Suppressor macrophage treated with lipopolysaccharide for 4 hours (primary cell): ENCODE measurements at places on chromosomes 7 and 10.

DNA sequence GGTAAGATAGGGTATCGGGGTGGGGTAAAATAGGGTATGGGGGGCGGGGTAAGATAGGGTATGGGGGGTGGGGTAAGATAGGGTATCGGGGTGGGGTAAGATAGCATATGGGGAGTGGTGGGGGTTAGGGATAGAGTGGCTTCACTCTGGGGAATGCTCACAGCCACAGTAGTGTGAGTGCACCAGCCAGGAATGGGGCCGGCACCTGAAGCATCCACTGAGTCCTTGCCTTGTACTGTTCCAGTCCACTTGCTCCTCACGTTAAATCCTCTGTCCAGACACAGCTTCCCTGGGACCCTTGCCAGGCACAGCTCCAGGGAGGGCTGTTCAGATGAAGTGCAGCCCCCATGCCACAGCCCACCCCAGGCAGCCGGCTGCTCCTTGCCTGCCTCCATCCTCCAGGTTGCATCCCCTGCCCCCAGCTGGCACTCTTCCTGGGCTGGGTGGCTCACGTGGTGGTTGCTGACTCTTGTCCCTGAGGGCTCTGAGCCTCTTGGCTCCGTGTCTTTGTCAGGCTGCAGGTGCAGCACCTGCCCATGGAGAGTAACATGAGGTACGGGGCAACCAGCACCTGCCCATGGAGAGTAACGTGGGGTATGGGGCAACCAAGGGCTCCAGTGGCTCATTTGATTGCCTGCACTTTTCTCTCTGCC, 268.4 kb downstream of the TCERG1L start:
- no peak for DNase-seq

- peak; percentile 76 for DNase-seq
These were observed 13.4 kb downstream of the NOD1 start for GRCh38 chr7:30465046-30465810.

- DNase-seq = peak; percentile 35
These were observed 145.4 kb upstream of the ASAH2 start for GRCh38 chr10:50396491-50397311.

DNA sequence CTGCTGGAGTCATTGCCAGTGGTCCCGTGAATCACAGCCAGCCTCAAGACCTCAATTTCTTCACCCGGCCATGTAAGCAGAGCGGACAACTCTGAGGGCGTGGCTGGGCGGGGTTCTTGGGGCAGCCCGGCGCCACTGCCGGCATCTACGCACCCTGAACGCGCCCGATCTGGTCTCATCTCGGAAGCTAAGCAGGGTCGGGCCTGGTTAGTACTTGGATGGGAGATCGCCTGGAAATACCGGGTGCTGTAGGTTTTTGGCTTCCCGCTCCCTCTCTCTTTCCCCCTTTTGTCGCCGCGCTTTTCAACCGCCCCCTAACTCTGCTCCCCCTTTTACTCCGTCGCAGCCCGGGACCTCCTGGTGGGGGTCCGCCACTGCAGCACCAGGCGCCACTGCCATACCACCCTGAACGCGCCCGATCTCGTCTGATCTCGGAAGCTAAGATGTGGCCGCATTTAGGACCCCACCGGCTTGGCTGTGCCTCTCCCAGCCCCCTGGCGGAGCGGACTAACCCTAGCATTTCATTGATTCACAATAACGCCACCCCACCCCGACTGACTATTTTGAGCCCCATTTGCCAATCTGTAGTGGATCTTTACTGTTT, 25.3 kb downstream of the GARIN1A start:
- peak; percentile 86 for DNase-seq

GRCh38 chr7:107228291-107228690, 59.5 kb downstream of the HBP1 start:
- no peak for DNase-seq

DNA sequence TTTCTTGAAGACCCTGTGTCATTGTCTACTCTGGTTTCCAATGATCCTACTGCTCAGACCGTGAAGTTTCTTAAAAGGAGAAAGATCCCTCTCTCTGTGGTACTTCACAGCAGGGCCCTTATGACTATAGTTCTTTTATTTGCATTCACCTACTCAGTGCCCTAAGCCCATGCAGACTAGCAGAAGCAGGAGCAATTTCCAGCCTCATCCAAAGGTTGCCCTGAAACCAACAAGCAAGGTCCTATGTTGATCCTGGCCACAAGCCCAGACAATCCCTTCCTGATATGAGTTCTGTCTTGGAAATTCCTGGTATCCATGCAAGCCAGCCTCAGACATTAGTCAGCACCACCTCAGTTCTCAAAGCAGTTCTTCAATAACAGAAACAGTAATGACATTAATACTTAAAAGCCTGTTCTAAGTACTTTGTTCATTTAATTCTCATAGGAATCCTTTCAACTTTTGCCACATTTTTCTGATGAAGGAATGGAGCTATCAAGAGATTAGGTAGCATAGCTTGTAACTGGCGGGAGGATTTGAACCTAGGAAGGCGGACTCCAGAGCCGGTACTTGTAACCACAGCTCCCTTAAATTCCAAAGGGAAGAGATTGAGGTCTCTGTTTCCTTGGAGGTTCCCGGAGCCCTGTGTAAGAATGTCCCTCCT, 58.1 kb upstream of the ST8SIA6 start:
- peak; percentile 17 for DNase-seq

GRCh38 chr10:2914741-2915140, 152.6 kb upstream of the PFKP start:
- DNase-seq = no peak

GRCh38 chr7:121574109-121574508, 178.0 kb upstream of the FAM3C start:
- DNase-seq = no peak

DNA sequence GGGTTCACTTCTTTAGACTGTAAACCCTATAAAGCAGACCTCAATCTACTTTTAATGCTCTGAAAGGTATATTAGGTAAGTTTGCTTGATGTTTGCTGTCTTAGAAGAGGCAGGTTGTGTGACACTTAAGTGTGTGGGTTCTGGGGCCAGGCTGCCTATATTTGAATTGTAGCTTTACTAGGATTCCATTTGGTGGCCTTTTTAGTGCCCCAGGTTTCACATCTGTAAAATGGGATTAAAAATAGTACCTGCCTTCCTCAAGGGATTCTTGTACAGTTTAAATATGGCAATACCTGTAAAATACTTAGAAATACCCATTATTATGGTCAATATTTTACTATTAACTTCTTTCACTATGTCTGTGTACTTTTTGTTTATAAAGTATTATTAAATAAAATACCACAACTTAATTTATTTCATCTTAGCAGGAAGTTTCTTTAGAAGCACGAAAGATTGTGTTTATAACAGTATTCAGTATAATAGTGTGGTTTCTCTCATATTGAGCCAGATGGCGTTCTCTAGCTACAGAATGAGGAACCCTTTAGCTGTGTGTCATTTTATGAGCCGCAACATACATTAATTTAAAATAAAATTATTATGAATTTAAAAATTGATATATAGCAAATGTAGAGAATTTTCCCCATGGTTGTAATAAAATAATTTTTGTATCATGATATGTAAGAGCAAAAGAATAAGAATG, 94.2 kb downstream of the CDK14 start:
- no peak for DNase-seq

- DNase-seq = no peak
These were observed 16.1 kb downstream of the MYO1G start for GRCh38 chr7:44962483-44963251.

DNA sequence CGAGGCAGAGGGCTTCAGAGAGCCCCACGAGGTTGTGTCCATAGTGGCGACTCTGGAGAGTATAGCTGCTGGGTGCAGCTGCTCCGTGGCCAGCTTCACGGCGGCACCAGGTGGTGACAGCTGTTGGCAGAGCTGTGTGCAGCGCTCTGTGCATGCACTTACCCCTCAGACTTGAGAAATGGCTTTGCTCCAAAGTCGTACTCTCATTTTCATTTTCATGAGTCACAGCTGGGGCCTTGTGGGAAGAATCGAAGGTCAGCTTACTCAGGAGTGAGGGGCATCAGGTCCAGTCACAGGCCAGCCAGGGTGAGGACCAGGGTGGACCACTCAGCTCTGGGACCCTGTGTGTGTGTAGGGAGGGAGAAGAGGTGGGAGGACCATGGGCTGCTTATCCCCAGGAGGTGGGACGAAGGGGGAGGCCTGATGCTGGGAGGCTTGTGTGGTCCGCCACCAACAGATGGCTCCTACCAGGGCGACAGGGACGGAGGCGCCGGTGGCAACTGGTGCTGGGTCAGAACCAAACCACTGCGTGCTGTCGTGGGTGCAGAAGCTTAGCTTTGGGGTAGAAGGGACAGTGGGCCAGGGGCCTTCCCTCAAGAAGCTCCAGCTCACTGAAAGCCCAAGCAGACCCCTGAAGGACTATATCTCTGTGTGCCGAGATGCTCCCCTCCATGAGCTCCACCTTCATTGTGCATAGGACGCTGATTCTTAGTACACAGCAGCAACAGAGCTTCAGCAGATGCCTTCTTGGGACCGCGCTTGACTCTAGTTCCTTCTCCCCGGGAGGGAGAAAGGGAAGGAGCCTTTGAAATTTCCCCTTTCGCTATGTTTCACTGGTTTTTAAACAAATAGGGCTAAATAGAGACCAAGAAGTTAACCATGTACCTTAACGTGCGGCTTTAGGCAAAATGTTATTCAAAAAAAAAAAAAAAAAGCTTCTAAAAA, 225.0 kb downstream of the CELF2 start:
- DNase-seq = peak; percentile 86

DNA sequence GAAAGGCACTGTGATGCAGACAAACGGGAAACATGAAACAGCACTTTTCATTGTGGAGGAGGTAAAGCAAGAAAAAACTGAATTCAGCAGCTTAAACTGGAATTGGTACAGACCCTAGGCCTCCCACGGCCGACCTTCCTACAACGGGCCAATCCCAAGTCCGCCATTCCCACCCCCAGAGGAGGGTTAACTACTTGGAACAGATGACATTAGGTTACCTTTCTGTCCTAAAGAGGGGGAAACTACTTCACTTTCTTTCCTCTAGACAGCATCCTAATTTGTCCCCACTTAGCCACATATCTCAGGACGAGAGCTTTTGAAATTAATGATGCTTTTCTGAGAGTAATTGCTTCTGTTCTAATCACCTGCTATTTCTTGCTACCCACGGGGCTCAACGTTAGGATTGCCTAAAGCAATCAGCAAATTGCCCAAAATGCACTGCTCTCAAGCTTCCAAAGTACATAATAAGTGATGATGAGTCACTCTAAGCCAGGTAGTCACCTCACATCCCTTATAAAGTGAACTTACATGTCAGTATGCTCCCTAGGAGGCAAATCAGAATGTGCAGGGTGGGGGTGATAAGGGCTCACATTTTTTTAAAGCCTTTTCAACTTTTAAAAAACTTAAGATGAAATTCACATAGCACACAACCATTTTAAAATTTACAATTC, 36.7 kb downstream of the LSM5 start:
- no peak for DNase-seq

GRCh38 chr10:93973748-93974445, 19.8 kb upstream of the PLCE1 start:
- DNase-seq = no peak

GRCh38 chr7:50352282-50352681, 47.8 kb downstream of the IKZF1 start:
- peak; percentile 91 for DNase-seq

- DNase-seq = no peak
These were observed 24.2 kb upstream of the FAM20C start for GRCh38 chr7:167976-168791.

GRCh38 chr7:27652518-27652917, 10.2 kb downstream of the HIBADH start:
- no peak for DNase-seq

DNA sequence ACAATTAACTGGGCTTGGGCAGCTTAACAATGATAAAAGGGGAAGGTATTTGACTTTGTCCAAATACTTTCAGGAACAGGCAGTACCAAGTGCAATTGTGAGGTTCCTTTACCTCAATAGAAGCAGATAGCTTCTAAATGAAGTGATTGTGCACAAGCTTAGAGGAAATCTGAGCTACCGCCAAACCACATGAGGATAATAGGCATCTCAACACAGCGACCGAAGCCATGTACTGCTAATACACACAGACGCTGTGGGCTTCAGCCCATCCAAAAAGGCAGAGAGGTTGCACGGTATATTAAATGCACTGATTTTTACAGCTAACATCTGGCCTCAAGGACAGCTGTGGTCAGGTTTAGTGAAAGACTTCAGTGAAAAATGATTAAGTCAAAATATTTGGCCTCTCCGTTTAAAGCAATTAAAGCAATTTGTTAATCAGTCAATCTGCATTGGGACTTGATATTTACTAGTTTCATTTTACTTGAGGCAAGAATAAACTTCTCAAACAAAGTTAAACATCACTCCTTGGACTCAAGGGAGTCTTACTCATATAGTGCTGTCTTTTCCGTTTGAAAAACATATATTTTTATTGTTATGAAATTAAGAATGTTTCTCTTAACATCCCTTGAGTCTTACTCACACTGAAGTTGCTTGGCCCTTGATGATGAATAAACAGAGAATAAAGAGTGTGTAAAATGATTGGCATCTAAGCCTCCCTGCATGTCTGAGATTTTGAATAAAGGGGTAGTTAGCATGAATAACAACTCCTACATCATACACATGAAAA, 306.3 kb downstream of the C7orf25 start:
- no peak for DNase-seq

GRCh38 chr7:30927559-30927958, 15.9 kb downstream of the AQP1 start:
- no peak for DNase-seq

- no peak for DNase-seq
These were observed 222.3 kb downstream of the PLXNA4 start for GRCh38 chr7:132353936-132354335.

- no peak for DNase-seq
These were observed 480.5 kb upstream of the ZMIZ1 start for GRCh38 chr10:78588194-78588811.

- DNase-seq = no peak
These were observed 4.3 kb downstream of the PLEKHA8 start for GRCh38 chr7:30032310-30033125.

DNA sequence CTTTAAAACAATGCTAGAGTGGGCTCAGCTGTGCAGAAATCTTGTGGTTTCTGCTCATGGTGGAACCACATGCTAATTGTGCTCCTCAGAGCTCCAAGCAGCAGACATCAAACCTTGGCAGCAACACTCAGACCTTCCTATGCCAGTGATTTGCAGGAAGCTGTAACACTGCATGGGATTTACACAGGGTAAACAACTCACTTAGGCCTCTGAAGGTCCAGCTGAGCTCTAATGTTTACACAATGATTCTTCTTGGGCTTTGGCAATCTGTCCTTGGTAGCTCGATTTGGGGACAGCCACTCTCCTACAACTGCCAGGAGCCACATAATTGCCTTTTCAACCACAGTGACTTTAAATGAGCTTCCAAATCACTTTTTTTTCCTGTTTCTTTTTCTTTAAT, 97.7 kb upstream of the PDLIM1 start:
- no peak for DNase-seq

GRCh38 chr7:132080967-132081668, 495.2 kb downstream of the PLXNA4 start:
- DNase-seq = no peak

- DNase-seq = no peak
These were observed 144.1 kb downstream of the EMX2 start for GRCh38 chr10:117686606-117687005.

GRCh38 chr7:138964624-138965436, 16.4 kb downstream of the KIAA1549 start:
- no peak for DNase-seq

- DNase-seq = no peak
These were observed 110.7 kb downstream of the PLCE1 start for GRCh38 chr10:94104316-94105000.

- no peak for DNase-seq
These were observed 43.3 kb upstream of the ASAH2 start for GRCh38 chr10:50294582-50294981.
